ENCODE measurements at places on chromosomes 12 and 14.

GRCh38 chr14:58738189-58738836, 100.6 kb downstream of the DACT1 start:
- no peak for DNase-seq

GRCh38 chr12:69619050-69619449, 8.3 kb upstream of the LRRC10 start:
- no peak for DNase-seq

GRCh38 chr14:64209444-64210131, 84.6 kb downstream of the ESR2 start:
- peak; percentile 33 for DNase-seq

GRCh38 chr12:121443193-121443870, 43.4 kb downstream of the RNF34 start:
- peak; percentile 53 for DNase-seq

- no peak for DNase-seq
These were observed 851 bp downstream of the YLPM1 start for GRCh38 chr14:74763803-74764531.

All from renal cortex interstitium (tissue), 15 donors.